Effector memory CD8-positive, alpha-beta T cell (primary cell): ENCODE measurements at places on chromosomes 5 and 9.

GRCh38 chr9:92324431-92324830 lies 719 bp downstream of the NOL8 start:
- peaks cover 26% of the 10 kb centered on the region for H3K4me1 ChIP-seq
- DNase-seq, result no peak

- no peak overlapping the region for H3K27ac ChIP-seq
- H3K36me3 ChIP-seq, result no peaks in the 10 kb centered on the region
- no peak overlapping the region for H3K4me3 ChIP-seq
- H3K27me3 ChIP-seq, result peaks cover 6% of the 10 kb centered on the region
- no peak for DNase-seq
Measured at GRCh38 chr5:176429972-176430371, 13.6 kb upstream of the CLTB start.

DNA sequence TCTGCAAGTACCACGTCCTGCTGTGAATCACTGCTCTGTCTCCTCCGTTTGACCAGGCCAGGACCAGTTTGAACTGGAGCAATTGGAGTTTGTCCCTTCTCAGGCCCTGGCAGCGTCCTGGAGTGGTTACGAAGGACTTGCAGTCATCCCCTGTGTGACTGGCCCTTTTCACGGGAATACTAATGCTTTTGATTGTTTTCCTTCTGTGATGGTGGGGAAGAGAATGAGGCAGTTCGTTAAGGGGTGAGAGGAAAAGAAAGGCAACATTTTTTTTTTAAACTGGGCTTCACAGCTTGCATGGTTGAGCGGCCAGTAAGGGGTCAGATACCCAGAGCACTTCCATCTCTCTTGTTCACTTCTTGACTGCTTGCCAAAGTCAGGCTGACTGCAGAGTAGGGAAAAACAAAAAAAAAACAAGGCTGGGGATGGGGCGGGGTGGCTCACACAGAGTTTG lies 153.5 kb upstream of the STK32A start:
- H3K36me3 ChIP-seq, result no peaks in the 10 kb centered on the region
- no peak overlapping the region for H3K27ac ChIP-seq
- H3K27me3 ChIP-seq, result peaks cover 6% of the 10 kb centered on the region
- no peaks in the 10 kb centered on the region for H3K4me1 ChIP-seq
- DNase-seq, result no peak
- no peak overlapping the region for H3K4me3 ChIP-seq

GRCh38 chr5:79934681-79935080 lies 56.4 kb downstream of the MTX3 start:
- H3K27me3 ChIP-seq, result no peaks in the 10 kb centered on the region
- no peaks in the 10 kb centered on the region for H3K36me3 ChIP-seq
- no peak overlapping the region for H3K4me3 ChIP-seq
- H3K4me1 ChIP-seq, result no peaks in the 10 kb centered on the region

- no peaks in the 10 kb centered on the region for H3K36me3 ChIP-seq
- no peak overlapping the region for H3K4me3 ChIP-seq
- no peaks in the 10 kb centered on the region for H3K4me1 ChIP-seq
- no peak overlapping the region for H3K27ac ChIP-seq
- DNase-seq, result no peak
- peaks cover 19% of the 10 kb centered on the region for H3K27me3 ChIP-seq
Measured at GRCh38 chr9:23821375-23822181, 4.5 kb downstream of the ELAVL2 start.

GRCh38 chr5:169302491-169303118 lies 1.7 kb upstream of the SLIT3 start:
- H3K27me3 ChIP-seq, result peaks cover 55% of the 10 kb centered on the region
- H3K36me3 ChIP-seq, result peaks cover 4% of the 10 kb centered on the region
- H3K27ac ChIP-seq, result no peak overlapping the region
- DNase-seq, result peak; percentile 16

DNA sequence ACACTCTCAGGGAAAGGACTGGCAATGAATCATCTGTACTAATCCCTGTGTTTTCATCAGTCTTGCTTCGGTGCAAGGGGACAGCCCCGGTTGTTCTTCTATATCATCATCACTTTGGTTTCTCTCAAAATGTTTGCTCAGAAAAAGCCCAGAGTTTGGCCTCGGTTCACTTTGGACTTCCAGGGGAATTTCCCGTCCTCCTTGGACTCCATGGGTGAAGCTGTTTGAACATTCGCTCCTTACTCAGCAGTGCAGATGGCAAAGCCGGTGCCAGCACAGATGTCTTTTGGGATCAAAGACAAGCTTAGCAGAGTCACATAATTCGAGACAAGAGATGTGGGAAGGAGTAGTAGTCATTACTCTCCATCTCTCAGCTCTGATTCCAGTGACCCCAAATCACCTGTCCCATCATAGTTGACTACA lies 69.8 kb upstream of the TNFSF8 start:
- no peak overlapping the region for H3K4me3 ChIP-seq
- H3K4me1 ChIP-seq, result peaks cover 3% of the 10 kb centered on the region
- H3K27ac ChIP-seq, result no peak overlapping the region

DNA sequence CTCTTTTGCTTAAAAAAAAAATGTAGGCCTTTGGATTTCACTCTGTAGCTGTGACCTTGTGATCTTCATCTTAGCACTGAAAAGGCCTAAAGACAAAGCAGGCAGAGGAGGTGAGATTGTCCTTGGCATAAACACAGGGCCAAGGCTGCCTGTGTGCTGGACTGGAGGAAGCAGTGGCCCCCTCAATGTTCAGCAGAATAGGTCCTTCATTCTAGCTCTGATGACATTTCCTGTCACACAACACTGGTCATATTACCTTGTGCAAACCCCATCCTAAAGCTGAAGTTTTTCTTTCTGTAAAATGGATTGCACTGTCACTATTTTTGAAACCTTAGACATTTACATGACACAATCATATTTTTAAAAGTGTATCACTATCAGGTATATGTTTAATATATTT lies 147.4 kb downstream of the INSYN2B start:
- peak overlapping the region; percentile 85 for H3K27ac ChIP-seq
- H3K4me1 ChIP-seq, result peaks cover 22% of the 10 kb centered on the region
- H3K36me3 ChIP-seq, result peaks cover 22% of the 10 kb centered on the region
- DNase-seq, result no peak

GRCh38 chr9:123348317-123348992 lies 7.5 kb upstream of the CRB2 start:
- no peaks in the 10 kb centered on the region for H3K36me3 ChIP-seq
- no peak for DNase-seq
- H3K4me1 ChIP-seq, result no peaks in the 10 kb centered on the region
- H3K4me3 ChIP-seq, result no peak overlapping the region

GRCh38 chr9:89465001-89465451 lies 32.9 kb downstream of the SEMA4D start:
- peak overlapping the region; percentile 92 for H3K27ac ChIP-seq
- no peaks in the 10 kb centered on the region for H3K27me3 ChIP-seq
- peak overlapping the region; percentile 84 for H3K4me3 ChIP-seq
- H3K4me1 ChIP-seq, result peaks cover 91% of the 10 kb centered on the region
- peaks cover 39% of the 10 kb centered on the region for H3K36me3 ChIP-seq
- DNase-seq, result no peak

- no peaks in the 10 kb centered on the region for H3K27me3 ChIP-seq
- peak overlapping the region; percentile 88 for H3K4me3 ChIP-seq
- H3K27ac ChIP-seq, result peak overlapping the region; percentile 100
- peaks cover 19% of the 10 kb centered on the region for H3K36me3 ChIP-seq
Measured at GRCh38 chr9:95494022-95494415, 22.8 kb downstream of the PTCH1 start.

DNA sequence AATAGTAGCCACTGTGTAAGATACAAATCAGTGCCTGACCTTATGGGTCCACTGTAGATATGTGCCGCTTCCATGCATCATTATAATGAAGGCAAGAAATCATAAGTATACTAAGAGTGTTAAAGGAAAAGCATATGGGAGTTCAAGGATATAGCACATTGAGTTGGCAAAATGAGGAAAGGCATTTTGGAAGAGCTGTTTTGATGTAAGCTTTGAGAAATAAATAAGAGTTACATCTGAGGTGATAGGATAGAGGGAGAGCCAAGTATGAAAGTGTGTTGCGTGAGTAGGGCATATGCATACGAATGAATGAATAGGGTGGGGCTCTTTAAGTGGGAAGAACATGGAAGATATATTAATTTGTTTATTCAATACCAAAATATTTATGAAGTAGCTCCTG lies 101.0 kb upstream of the DMAC1 start:
- H3K36me3 ChIP-seq, result no peaks in the 10 kb centered on the region
- no peak for DNase-seq
- no peaks in the 10 kb centered on the region for H3K27me3 ChIP-seq

DNA sequence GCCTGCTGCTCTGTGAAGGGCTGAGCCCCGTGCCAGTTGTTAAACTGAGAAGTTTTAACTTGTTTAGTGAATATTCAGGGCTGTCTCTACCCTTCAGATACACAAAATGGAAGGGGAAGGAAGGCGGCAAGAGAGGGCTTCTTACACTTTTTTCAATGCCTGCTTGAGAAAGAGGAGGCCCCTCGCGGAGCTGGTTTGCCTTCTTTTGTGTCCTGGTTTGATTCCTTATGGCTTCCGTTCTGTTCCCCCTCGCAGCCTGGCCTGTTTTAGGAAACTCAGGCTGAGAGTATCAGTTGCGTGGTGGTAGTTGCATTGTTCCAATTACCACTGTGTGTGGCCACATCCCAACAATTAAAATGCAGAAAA lies 1.0 kb downstream of the FAM53C start:
- peaks cover 41% of the 10 kb centered on the region for H3K36me3 ChIP-seq
- H3K4me3 ChIP-seq, result peak overlapping the region; percentile 87
- H3K27me3 ChIP-seq, result no peaks in the 10 kb centered on the region
- H3K4me1 ChIP-seq, result peaks cover 34% of the 10 kb centered on the region
- DNase-seq, result no peak

- DNase-seq, result no peak
- H3K36me3 ChIP-seq, result peaks cover 8% of the 10 kb centered on the region
- no peaks in the 10 kb centered on the region for H3K27me3 ChIP-seq
- no peak overlapping the region for H3K27ac ChIP-seq
Measured at GRCh38 chr9:70425192-70425591, 10.7 kb upstream of the KLF9 start.

GRCh38 chr9:27109621-27110020 lies 596 bp downstream of the TEK start:
- H3K4me1 ChIP-seq, result no peaks in the 10 kb centered on the region
- DNase-seq, result no peak
- H3K4me3 ChIP-seq, result no peak overlapping the region
- H3K27ac ChIP-seq, result no peak overlapping the region
- no peaks in the 10 kb centered on the region for H3K36me3 ChIP-seq
- peaks cover 9% of the 10 kb centered on the region for H3K27me3 ChIP-seq

DNA sequence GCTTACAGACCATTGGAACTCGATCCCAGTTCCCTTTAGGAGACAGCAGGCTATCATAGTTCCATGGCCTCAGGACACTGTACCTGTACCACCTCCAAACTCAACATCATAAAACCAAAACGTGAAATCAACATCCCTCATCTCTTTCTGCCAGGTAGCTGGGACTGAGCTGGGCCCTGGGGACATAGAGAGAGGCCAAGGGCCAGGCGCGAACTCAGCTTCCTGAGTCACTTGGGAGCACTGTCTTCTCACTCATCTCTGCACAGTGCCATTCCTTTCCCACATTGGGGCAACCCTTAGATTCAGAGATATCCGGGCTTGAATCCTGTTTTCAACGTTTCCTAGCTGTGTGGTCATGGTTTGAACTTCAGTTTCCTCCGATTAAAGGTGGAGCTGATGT lies 12.2 kb downstream of the DAB2IP start:
- peaks cover 61% of the 10 kb centered on the region for H3K27me3 ChIP-seq
- DNase-seq, result no peak
- no peaks in the 10 kb centered on the region for H3K36me3 ChIP-seq
- H3K4me1 ChIP-seq, result no peaks in the 10 kb centered on the region
- no peak overlapping the region for H3K4me3 ChIP-seq

DNA sequence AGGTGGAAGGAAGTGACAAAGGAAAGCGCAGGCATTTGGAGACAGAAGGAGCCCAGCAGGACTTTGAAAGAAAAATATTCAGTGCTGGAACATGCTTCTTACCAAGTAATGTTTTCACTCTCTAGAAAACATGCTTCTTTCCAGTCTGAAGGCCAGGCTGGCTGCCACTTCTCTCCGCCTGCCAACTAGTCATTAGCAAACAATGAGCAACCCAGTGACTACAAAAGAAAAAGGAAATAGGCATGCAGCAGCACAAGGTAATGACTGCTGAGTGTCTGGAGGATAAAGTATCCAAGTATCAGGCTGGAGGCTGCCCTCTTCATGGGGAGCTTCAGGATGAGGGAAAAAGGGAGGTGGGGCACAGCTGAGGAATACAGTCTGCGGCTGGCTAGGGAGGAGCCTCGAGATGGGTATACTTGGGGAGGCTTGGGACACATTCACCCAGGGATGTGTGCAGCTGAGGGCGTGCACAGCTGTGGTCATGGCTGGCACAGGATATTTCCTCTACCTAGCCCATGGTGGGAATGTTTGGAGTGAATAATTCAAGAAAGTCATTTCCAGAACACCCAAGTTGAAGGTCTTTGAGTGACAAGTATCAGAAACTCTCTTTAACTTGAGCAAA lies 161.5 kb upstream of the KIF2A start:
- H3K27me3 ChIP-seq, result peaks cover 75% of the 10 kb centered on the region
- H3K4me3 ChIP-seq, result no peak overlapping the region
- H3K27ac ChIP-seq, result no peak overlapping the region
- H3K36me3 ChIP-seq, result no peaks in the 10 kb centered on the region
- no peak for DNase-seq
- no peaks in the 10 kb centered on the region for H3K4me1 ChIP-seq

DNA sequence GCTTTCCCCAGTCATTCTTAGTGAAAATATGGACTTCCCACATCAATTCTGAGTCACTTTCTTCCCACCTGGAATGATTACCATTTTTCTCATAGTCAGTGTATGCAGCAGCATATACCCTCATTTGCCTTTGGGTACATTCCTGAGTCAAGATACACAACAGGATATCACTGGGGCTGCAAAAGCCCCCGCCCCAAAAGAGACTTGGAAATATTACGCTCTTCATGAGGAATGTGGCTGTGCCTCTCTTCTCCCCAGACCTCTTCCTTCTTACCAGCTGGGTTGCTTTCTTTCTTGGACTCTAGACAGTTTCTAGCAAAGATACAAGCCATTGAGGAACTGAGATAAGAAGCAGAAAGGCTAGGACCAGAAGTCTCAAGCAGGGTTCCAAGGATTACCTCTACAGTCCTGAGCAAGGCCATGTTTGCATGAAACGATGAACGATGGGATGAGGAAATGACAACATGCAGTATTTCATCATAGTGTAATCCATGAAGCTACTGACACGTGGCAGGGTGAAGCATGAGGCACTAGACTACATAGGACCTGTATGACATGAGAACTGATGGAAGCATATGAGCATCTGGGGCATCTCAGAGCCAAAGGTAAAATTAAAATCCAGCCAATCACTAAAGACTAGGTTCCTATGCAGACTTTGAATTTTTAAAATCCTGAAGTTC lies 218.1 kb downstream of the RAB3C start:
- H3K4me1 ChIP-seq, result no peaks in the 10 kb centered on the region
- H3K36me3 ChIP-seq, result no peaks in the 10 kb centered on the region
- no peak overlapping the region for H3K27ac ChIP-seq
- H3K4me3 ChIP-seq, result no peak overlapping the region
- DNase-seq, result no peak
